ENCODE measurements at places on chromosomes 3 and 15.

DNA sequence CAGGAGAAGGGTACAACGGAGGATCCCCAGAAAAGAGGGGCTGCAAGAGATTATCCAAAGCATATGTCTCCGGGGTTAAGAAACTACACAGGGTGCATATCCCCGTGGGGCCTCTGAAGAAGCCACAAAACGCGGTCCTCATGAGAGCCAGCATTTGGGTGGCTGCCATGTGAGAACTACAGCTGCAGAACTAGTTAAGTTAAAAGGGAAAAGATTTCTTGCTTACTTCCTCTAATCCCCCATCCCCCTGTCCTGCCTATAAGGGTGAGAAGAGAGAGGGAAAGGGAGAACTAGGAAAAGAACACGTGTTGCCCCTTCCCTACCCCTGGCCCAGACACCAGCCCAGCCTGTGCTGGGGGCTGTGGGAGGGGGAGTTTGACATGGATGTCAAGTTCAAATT is 70.4 kb upstream of the PCSK6 start:
- DNase-seq: no peak

DNA sequence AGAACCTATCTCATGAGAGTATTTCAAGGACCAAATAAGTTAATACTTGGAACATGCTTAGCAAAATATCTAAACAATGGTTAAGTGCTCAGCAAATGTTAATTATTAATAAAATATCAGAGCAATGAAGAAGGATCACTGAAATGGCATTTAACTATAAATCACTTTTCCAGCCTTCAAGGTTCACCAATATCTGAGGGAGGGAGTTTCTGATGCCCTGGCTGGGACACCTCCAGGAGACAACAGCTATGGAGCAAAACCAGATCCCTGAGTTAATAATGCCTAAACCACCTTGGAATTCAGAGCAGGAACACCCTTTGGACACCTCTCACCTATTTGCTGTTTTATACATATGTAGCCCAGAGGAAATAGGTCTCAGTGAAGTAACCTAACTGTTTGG is 6.4 kb upstream of the FAM174B start:
- no peak for DNase-seq

GRCh38 chr15:41915255-41915994 is 21.6 kb upstream of the SPTBN5 start:
- DNase-seq: no peak

- no peak for DNase-seq
Observed at GRCh38 chr3:171186383-171186782, 159.9 kb upstream of the SLC2A2 start.

- DNase-seq: peak; percentile 78
Observed at GRCh38 chr15:74799856-74800558, 12.6 kb upstream of the LMAN1L start.

DNA sequence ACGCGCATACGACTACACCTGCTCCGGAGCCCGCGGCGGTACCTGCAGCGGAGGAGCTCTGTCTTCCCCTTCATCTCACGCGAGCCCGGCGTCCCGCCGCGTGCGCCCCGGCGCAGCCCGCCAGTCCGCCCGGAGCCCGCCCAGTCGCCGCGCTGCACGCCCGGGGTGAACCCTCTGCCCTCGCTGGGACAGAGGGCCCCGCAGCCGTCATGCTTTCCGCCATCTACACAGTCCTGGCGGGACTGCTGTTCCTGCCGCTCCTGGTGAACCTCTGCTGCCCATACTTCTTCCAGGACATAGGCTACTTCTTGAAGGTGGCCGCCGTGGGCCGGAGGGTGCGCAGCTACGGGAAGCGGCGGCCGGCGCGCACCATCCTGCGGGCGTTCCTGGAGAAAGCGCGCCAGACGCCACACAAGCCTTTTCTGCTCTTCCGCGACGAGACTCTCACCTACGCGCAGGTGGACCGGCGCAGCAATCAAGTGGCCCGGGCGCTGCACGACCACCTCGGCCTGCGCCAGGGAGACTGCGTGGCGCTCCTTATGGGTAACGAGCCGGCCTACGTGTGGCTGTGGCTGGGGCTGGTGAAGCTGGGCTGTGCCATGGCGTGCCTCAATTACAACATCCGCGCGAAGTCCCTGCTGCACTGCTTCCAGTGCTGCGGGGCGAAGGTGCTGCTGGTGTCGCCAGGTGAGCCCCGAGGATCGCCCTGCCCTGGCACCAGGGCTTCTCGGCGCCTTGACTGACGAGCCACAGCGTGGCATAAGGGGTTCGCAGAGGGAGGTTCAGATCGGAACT is 420 bp downstream of the SLC27A2 start:
- DNase-seq: no peak

DNA sequence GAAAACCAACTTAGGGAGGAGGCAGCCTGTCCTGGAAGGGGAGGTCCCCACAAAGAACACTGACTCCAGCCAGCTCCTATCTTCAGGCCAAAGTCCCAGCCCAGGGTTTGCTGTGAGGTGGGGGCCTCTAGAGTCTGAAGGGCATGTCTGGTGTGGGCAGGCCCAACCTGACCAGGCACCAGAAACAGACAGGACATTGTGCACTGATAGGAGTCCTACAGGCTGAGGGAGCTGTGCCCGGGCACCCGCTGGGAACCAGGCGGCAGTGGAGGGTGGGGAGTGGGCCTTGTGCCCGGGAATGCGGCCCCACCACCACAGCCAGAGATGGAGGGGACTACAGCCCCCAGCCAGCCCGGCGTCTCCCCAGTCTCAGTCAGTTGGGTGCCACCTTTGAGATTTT is 161.4 kb downstream of the WNT7A start:
- no peak for DNase-seq

DNA sequence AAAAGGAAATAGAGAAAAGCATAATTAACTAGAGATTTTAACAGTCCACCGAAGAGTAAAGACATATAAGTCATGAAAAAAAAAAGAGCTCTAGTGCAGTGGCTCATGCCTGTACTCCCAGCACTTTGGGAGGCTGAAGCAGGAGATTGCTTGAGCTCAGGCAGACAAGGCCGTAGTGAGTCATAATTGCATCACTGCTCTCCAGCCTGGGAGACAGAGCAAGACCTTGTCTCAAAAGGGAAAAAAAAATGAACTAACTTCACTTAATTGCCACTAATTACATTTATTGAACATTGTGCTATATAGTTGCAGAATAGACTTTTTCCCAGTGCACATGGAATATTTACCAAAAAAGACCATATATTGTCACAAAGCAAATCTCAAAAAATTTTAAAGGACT is 221.8 kb downstream of the CBLB start:
- DNase-seq: no peak

- DNase-seq: no peak
Observed at GRCh38 chr3:60594025-60594424, 657.2 kb downstream of the FHIT start.

DNA sequence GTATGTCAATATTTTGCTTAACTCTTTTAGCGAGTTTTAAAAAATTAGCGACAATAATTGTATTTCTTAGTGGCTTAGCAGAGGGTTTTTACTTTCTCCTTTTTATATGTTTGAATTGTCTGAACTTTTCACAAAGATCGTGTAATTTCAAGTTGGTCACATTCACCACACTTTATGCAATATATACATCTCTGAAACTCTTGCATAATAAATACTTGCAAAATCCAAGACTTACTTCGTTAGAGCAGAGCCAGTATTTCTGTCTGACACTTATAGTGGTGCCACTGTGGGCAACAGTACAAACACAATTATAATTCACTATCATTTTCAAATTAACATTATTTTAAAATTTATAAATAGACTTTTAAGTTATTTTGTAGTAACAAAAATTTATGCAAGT is 62.0 kb downstream of the SUCNR1 start:
- DNase-seq: no peak

- DNase-seq: no peak
Observed at GRCh38 chr3:49867871-49868321, 1.8 kb downstream of the CAMKV start.

GRCh38 chr3:41653571-41654239 is 308.2 kb downstream of the ULK4 start:
- DNase-seq: no peak

DNA sequence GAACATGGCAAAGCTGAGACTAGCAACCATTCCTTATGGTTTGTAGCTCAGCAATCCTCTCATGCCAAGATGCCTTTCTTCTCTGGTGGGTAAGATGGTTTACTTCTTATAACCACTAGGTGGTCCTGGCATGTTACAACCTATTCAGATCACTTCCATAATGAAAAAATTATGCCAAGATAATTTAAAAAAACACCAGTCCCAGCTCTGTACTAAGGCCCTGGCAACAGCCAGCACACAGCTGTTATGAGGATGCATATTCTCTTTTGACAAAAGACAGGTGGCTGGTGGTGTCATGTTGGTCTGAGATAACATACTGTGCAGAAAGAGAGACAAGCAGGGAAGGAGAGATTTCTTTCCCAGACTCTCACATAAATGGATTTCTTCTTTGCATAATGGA is 65.7 kb upstream of the FRMD4B start:
- DNase-seq: no peak

DNA sequence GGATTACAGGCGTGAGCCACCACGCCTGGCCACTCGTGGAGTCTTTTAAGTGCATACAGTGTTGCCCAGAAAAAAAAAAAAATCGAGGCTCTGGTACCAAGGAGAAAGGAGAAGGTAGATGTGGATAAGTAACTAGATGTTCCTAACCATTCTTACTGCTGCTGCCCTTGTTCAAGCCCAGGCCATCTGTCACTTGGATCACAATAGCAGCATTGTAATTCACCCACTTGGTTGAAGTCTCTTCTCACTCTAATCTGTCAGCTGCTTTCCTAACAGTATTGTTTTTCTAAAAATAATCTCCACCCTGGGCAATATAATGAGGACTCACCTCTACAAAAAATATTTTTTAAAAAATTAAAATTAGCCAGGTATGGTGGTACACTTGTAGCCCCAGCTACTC is 58.0 kb upstream of the CRTC3 start:
- no peak for DNase-seq

DNA sequence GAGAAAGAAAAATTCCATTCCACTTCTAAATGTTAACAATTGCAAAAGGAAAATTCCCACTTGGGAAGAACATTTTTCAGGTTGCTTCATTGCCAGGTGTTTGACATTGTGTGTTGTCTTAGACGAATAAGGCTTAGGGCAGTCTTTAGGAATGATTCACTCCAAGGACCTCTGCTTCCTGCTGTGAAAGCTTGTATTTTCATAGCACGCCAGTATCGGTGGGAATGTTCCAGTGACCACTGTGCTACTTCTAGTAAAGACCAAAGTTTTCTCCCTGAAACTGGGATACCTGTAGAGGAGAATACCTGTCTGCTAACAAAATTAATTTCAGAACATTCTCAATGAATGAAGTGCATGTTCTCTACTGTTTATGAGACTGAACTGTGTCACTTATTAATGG is 64.1 kb downstream of the CDIN1 start:
- DNase-seq: no peak

DNA sequence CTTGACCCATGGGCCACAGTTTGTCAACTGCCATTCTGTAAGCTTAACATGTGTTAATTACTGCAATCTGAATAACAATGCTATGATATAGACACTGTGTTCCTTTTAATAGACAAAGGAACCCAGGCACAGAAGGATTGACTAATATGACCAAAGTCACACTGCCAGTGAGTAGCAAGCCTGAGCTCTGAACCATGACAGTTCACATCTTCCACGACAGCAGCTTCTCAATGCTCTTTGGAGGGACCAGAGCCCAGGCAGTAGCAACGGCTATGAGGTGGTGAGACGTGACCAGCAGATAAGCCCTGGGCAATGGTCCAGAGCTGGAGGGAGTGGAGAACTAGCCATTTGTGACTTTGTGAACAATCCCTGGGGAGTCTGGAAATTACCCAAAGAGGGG is 19.4 kb downstream of the CA12 start:
- DNase-seq: no peak

DNA sequence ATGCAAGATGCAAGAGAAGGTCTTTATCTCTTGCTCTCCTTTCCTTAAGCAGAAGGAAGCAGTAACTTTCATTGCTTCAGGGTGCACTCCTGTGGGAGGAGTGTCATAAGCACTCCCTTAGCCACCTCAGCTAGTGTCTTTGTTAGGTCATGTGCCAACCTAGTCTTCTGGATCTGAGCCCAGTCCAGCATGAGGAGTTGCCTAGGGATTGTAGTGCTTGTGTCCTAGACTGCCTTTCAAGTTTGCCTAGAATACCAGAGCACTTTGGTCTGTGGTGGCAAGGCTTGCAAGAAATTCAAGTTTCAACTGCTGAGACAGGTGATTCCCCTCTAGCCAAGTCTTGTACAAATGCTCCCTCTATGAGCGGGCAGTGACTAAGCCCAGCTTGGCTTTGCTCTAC is 633.6 kb downstream of the ZNF385D start:
- no peak for DNase-seq

- no peak for DNase-seq
Observed at GRCh38 chr3:117399311-117400078, 689.9 kb downstream of the TUSC7 start.

DNA sequence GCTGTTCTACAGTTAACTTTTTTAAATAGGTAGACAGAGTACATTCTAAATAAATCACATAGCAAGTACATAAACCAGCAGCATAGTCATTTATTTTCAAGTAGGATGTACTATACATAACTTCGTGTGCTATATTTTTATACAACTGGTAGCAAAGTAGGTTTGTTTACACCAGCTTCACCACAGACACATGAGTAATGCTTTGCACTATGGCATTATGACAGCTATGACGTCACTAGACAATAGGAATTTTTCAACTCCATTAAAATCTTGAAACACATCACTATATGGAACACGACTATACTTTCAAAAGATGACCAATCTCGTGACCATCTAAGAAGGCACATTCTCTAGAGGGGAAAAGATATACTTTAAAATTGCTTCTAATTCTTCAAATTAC is 3.5 kb downstream of the TEX55 start:
- no peak for DNase-seq

GRCh38 chr3:178308771-178309170 is 227.5 kb upstream of the KCNMB2 start:
- DNase-seq: no peak

DNA sequence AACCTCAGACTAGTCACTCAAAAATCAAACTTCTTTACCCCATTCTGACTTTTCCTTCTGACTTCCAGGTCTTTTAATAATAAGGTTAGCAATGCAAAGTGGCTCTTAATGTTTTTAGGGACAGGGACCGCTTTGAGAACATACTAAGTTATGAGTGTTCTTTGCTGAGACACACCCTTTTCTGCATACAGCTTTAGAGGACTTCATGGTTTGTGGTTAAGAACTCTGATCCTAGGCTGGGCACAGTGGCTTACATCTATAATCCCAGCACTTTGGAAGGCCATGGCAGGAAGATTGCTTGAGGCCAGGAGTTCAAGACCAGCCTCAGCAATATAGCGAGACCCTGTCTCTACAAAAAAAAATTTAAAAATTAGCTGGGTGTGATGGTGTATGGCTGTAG is 85.8 kb upstream of the CACNA2D3 start:
- DNase-seq: no peak

GRCh38 chr3:13593615-13594014 is 44.7 kb downstream of the FBLN2 start:
- no peak for DNase-seq

GRCh38 chr3:81707996-81708395 is 53.4 kb downstream of the GBE1 start:
- no peak for DNase-seq

GRCh38 chr3:75136100-75136897 is 521.8 kb upstream of the CNTN3 start:
- no peak for DNase-seq

- DNase-seq: no peak
Observed at GRCh38 chr15:39788800-39789565, 6.3 kb upstream of the FSIP1 start.

GRCh38 chr3:106376016-106376570 is 507.3 kb upstream of the CBLB start:
- DNase-seq: no peak

- DNase-seq: no peak
Observed at GRCh38 chr3:183378008-183378407, 50.4 kb downstream of the MCF2L2 start.

- DNase-seq: peak; percentile 37
Observed at GRCh38 chr3:18389108-18389733, 35.9 kb downstream of the SATB1 start.
